ENCODE measurements at places on chromosomes 1 and 21.

DNA sequence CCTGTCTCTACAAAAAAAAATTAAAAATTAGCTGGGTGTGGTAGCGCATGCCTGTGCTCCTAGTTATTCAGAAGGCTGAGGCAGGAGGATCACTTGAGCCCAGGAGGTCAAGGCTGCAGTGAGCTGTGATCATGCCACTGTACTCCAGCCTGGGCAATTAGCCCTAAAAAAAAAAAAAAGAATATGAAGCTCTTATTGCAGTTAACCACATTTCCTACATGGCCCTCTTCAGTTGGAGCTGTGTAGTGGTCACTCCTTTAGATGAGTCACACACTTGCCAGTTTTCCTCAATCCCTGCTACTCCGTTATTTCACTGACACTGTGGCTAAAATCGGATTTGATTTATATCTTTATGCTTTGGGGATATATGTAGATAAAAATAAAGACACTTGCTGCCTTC is 11.8 kb downstream of the NFYC start:
- DNase-seq = no peak

- no peak for DNase-seq
These were observed 38.5 kb upstream of the ENAH start for GRCh38 chr1:225691377-225691776.

DNA sequence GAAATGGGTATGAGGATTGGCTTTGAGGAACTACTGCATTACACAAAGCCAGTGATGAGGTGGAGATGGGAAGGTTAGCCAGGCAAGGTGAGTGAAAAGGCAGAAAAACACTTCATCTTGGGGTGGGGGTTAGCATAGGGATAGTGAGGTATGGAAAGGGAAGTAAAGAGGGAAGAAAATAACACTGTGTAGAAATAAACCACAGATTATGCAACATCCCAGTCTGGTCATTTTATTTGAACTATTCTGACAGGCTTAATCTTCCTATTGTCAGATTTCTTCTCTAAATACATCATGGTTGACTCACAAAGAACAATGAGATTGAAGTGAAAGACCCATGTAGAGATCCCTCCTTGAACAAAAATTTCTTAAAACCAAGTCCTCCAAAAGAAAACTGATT is 640.2 kb downstream of the PTPRC start:
- DNase-seq = no peak

DNA sequence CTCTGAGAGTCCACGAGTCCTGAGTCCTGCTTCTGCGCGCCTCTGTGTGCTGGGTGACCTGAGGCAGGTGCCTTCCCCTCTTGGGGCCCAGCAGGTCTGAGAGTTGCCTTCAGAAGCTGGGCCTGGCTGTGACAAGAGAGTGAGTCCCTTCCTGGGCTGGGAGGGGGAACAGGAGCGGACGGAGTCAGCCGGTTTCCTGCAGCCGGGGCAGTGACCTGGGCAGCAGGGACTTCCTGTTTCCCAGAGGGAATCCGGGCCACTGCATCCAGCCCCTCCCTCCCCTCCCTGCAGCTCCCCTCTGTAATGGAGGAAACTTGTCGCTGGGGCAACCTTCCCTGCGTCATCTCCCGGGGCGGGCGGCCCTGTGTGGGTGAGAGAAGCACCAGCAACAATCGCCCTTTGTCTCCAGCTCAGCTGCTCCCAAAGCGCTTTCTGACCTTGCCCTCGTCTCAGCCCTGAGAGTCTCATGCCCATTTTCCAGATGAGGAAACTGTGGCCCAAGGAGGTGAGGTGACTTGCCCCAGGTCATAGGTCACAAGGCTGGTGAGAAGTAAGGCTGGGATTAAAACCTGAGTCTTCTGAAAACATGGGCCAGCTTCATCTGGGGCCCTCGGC is 61.1 kb downstream of the SDC3 start:
- DNase-seq = no peak

GRCh38 chr1:236065509-236066005 is 667 bp upstream of the NID1 start:
- DNase-seq = no peak

GRCh38 chr1:226335661-226336060 is 26.7 kb upstream of the LIN9 start:
- no peak for DNase-seq

Data from activated CD4-positive, alpha-beta memory T cell treated with anti-CD3 and anti-CD28 coated beads for 36 hours (primary cell).